ENCODE measurements at places on chromosomes 1 and 21. TPM values are rescaled to one million over a fixed set of nuclear protein-coding genes. Genes with fewer than 3 reads are reported as not detected.

DNA sequence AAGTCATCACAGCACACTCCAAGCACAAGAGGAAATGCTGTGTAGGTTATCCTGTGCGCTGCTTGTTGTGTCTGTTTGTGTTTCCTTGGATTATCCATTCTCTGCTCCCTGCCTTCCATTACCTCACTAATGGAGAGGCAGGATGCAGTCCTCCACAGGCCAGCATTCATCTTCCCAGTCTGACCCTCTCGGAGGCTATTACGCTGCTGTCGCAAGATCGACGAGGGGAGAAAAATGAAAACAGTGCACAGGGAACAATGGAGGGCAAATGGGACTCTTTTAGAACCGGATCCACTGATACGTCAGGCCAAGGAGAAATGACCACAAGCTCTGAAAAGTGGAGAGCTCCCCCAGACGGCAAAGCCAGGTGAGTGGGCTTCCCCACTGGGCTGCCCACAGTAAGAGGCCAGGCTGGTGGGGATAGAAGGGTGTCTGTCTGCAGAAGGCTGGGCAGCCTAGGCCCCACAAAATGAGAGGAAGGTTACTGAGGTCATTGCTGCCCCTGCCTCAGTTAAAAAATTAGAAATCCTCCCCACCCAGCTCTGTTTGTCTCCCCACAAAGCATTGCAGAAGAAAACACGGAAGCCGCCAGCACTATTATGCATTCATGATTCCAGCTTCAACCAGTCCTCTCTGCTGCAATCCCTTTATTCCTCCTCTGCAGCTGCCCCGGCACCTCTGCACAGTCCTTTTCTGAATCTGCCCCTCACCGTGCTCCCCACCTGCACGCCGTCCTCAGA lies 21.7 kb downstream of the LRRN2 start:
- no peak for DNase-seq

- DNase-seq: peak; percentile 89
These were observed 835 bp downstream of the PGM1 start for GRCh38 chr1:63593886-63594605.

- no peak for DNase-seq
These were observed 53.1 kb downstream of the FOXO6 start for GRCh38 chr1:41414296-41414695.

NBPF6 gene
- polyA plus RNA-seq: not detected

GRCh38 chr1:21931171-21932093 lies 5.7 kb downstream of the HSPG2 start:
- DNase-seq: peak; percentile 96

DNA sequence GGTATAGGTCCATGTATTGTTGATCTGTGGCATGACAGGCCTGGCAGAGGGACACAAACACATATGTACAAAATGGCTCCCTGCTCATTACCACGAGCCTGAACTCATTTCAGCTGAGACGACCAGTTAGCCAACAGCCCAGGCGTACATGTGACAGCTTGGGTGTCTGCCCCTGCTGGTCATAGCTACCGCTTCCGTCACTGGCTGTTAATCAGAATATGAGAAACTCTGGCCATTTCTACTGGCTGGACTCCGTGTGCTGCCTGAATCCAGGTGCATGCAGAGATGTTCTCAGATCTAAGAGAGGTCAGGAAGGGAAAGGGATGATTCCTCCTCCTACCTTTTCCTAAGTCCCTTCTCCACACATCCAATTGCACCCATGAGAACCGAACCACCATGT lies 144.5 kb downstream of the PBX1 start:
- DNase-seq: no peak

DNA sequence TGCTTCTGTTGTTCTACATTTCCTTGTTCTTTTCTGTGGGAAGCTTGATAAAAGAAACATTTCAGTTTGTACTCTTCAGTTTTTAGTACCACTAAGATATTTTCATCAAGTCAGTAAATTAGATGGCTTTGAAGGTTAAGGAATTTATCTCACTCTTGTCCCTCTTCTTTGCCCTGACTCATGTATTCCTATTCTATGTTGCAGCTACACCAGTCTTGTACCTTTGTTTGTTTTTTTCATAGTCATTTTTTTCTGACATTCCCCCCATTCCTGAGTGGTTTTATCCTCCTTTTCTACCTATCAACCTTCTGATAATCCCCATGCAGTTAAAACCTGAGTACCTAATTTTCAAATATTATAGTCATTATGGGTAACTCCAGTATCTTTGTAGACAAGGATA lies 65.4 kb downstream of the MAST2 start:
- DNase-seq: no peak

GRCh38 chr21:34635307-34635706 lies 20.4 kb upstream of the RCAN1 start:
- no peak for DNase-seq

DNA sequence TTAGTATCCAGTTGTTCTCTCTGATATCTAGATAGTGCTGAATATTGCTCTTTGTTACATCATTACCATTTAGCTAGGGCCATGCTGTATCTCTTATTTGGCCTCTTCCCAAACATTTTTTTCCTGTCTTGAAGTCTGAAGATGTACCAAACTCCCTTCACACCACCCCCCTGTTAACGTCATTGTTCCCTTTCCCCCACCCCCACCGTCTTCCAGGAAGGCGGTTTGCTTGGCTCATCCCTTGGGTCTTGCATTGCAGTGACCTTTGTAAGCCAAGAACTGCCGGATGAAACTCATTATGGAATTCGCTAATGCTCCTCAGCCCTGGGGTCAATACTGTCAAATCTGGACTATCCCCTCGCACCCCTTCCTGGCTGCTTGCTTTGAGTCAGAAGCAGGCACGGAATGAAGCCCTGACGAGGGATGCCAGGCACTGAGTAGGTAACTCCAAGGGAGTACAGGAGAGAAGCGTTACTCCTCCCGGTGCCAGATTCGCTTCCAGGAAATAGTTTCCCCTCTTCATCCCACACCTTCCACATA lies 283.1 kb downstream of the TM2D1 start:
- no peak for DNase-seq

TLR5 gene
- polyA plus RNA-seq: 0.16 TPM

GRCh38 chr1:230441183-230442029 lies 15.3 kb upstream of the PGBD5 start:
- DNase-seq: no peak

DNA sequence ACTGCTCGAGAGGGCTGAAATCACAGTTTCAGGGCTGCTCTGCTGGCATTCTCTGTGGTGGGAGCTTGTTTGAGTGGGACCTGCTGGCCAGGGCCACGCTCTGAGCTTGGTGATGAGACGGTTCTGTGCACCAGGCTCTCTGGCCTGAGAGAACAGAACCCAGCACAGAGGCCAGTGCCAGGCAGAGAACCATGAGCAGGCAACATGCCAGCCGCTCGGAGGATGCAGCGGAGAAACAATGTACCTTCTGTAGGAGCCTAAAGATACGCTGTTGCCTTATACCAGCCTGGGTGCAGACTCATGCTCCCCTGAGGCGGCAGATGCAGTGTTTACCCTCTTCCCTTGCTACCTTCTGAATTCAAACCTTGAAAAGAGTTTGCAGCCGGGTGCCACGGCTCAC lies 10.0 kb downstream of the C2CD2 start:
- DNase-seq: no peak

DNA sequence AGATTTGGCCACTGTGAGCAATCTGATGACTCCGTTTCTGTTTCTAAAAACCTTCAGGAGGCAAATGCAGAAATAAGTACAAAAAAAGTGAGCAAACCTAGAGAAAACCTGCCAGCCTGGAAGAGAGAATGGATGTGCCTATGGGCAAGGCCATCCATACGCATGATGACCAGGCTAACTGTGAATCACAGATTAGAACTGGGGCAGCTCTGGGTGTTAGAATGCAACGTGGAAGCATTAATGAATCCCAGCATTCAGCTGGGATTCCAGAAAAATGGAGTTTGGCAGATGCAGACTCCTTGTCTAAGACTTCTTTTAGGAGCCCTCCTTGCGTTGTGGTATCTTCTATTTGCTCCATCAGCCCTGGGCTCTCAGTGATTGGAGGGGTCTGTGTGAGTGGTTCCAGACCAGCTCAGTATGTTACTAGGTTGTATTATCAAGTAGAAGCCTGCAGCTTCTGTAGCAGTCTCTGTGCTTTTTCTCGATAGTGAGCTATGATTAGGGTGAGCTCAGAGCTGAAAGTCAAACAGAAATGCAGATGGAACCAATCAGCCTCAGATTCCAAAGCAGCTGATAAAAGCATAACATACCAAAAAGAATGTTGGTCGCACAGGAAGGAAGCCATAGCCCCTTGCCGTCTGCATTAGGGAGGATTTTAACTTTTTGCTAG lies 154.0 kb downstream of the PSMG1 start:
- peak; percentile 69 for DNase-seq

HOOK1 gene
- not detected for polyA plus RNA-seq

MRPS6 gene
- polyA plus RNA-seq: 83.5 TPM

DNA sequence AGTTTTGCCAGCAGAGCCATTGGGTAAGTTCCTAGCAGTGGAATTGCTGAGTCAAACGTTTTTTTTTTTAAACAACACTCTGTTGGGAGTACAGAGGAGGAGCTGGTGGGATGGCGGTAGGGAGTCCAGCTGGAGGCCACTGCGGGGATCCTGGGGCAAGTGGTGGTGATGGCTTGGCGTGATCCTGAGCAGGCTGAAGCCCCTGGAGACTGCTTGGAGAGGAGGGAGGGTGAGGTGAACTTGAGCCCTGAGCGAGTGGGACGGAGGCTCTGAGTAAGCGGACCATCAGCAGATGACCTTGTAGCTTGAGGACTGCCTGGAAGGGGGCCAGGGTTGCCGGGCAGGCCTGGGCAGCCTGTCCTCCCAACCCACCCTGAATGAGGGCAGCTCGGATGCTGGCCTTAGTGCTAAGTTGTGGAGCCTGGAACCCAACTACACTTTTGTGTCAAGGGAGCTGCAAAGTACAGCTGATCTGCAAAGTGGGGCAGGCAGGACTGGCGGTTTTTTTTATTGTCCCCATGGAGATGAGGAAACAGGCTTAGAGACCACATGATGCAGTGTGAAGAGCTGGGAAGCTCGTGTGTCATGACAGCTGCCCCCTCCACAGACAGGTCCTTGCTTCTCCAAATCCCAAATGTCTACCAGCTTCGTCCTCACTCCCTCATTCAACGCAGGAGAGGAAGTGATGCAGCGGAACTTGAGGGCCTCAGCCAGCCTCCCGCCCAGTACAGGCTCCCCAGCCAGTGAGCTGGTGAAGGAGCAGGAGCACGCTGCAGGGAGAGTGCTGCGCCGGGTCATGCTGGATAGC lies 20.2 kb downstream of the MRPL37 start:
- peak; percentile 76 for DNase-seq

GJA5 gene
- 1.9 TPM for polyA plus RNA-seq

- peak; percentile 71 for DNase-seq
These were observed 43.1 kb downstream of the OR10J5 start for GRCh38 chr1:159492575-159493323.

CRP gene
- not detected for polyA plus RNA-seq

- peak; percentile 15 for DNase-seq
These were observed 653.9 kb upstream of the USP24 start for GRCh38 chr1:55869065-55869464.

GUCA2A gene
- polyA plus RNA-seq: not detected

GRCh38 chr1:55329091-55329490 lies 113.9 kb upstream of the USP24 start:
- DNase-seq: no peak

ERRFI1 gene
- 31.3 TPM for polyA plus RNA-seq

GRCh38 chr1:56773341-56774066 lies 45.7 kb downstream of the FYB2 start:
- peak; percentile 4 for DNase-seq

PIGR gene
- polyA plus RNA-seq: not detected

GJA8 gene
- polyA plus RNA-seq: not detected

GRCh38 chr1:79716447-79716846 lies 709.9 kb upstream of the ADGRL4 start:
- DNase-seq: peak; percentile 20

GRCh38 chr1:190667914-190668313 lies 190.2 kb upstream of the BRINP3 start:
- DNase-seq: no peak

- DNase-seq: no peak
These were observed 35.0 kb downstream of the AJAP1 start for GRCh38 chr1:4689271-4689935.

DNA sequence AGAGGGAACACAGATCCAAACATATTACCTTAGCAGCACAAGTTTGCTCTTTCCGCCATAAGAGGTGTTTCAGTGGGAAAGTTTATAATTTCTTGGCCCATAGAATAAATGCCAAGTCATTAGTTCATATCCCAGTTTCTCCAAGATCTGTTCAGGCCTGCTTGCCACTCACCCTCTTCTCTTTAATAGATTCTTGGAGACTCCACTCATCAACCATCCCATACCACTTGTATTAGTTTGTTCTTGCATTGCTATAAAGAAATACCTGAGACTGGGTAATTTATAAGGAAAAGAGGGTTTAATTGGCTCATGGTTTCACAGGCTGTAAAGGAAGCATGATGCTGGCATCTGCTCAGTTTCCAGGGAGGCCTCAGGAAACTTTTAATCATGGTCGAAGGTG lies 34.8 kb upstream of the MYSM1 start:
- no peak for DNase-seq

- peak; percentile 80 for DNase-seq
These were observed at the start of gene MFAP2 for GRCh38 chr1:16980473-16981268. Gene MFAP2, minus strand, starts transcription at chr1:16980620. Its CDS starts 2,347 bp downstream, at chr1:16978273.

- DNase-seq: peak; percentile 54
These were observed 426.7 kb upstream of the RUNX1 start for GRCh38 chr21:35475762-35476161.

DNA sequence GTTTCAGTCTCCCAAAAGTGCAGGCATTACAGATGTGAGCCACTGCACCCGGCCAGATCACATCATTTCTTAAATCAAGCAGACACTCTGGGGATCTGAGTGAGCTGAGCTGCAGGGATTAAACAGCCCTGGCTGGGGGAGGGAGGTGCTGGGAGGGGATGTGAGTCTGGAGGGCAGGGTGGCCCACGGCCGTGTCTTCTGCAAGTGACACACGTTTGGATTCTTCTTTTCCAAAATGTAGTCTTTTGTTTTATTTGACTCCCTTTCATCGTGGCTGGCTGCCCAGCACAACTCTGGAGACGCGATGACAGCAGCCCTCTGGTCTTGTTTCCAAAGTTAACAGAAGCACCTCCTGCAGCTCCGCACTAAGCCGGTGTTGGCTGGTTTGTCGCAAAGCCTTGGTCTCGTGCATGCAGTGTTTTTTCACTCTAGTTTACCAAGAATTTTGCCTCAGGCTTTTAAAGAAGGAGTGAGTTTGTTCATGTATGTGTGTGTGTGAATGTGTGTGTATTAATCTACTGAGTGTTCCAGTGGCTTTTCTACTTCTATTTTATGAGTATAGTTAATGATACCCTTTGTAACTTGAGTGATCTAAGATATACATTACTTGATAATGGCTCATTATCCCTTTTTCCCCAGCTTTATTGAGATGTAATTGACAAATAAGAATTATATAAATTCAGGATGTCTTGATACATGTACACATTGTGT lies 2.8 kb upstream of the KRTAP10-5 start:
- no peak for DNase-seq

GRCh38 chr21:44681152-44681551 lies 811 bp downstream of the KRTAP12-1 start:
- no peak for DNase-seq

GRCh38 chr1:9881838-9882249 lies 28.2 kb downstream of the CTNNBIP1 start:
- DNase-seq: peak; percentile 76

- no peak for DNase-seq
These were observed 61.5 kb downstream of the ABCD3 start for GRCh38 chr1:94479682-94480081.

Data from GM23248 (cell line).